A549 treated with GW870086 at 1 μM for 4 hours (cell line): ENCODE measurements at places on chromosomes 11 and 22. TPM values are rescaled to one million over a fixed set of nuclear protein-coding genes. Genes with fewer than 3 reads are reported as not detected.

SAA1 gene
- 0.97 to 2.6 TPM (median 1.6 TPM) in 5 replicates for total RNA-seq

PYGM gene
- 0.17 to 0.58 TPM (median 0.32 TPM) in 5 replicates for total RNA-seq

COPB1 gene
- 97.0 to 124 TPM (median 122 TPM) in 5 replicates for total RNA-seq

CLTCL1 gene
- 3.6 to 5.4 TPM (median 4.8 TPM) in 5 replicates for total RNA-seq

OR5P2 gene
- total RNA-seq: not detected in 5 replicates

ACCS gene
- 12.6 to 19.2 TPM (median 16.7 TPM) in 5 replicates for total RNA-seq

TMEM191B gene
- total RNA-seq: 0.71 to 1.0 TPM (median 0.96 TPM) in 3 of 5 replicates, not detected in the others

KRTAP5-7 gene
- total RNA-seq: not detected in 5 replicates

CACNA1I gene
- 0.03 to 0.08 TPM (median 0.06 TPM) in 5 replicates for total RNA-seq

PRMT3 gene
- total RNA-seq: 25.6 to 38.8 TPM (median 32.9 TPM) in 5 replicates

TPH1 gene
- 0.03 to 0.15 TPM (median 0.08 TPM) in 4 of 5 replicates, not detected in the other for total RNA-seq

PAMR1 gene
- not detected in 5 replicates for total RNA-seq

C11orf52 gene
- not detected in 5 replicates for total RNA-seq

LRRC32 gene
- 0.07 to 0.53 TPM (median 0.22 TPM) in 5 replicates for total RNA-seq

MB gene
- 6.3 to 8.6 TPM (median 7.7 TPM) in 5 replicates for total RNA-seq

OR2D3 gene
- total RNA-seq: not detected in 5 replicates

CHADL gene
- not detected in 5 replicates for total RNA-seq

MS4A6E gene
- total RNA-seq: not detected in 5 replicates

TYR gene
- total RNA-seq: not detected in 5 replicates

MS4A13 gene
- not detected in 5 replicates for total RNA-seq

GRM5 gene
- not detected in 5 replicates for total RNA-seq

AMOTL1 gene
- 5.5 to 9.8 TPM (median 8.4 TPM) in 5 replicates for total RNA-seq

CRYAB gene
- 10.4 to 25.3 TPM (median 14.6 TPM) in 5 replicates for total RNA-seq

LGALS1 gene
- total RNA-seq: 1,260 to 1,466 TPM (median 1,297 TPM) in 5 replicates

BLID gene
- total RNA-seq: 0.16 to 0.17 TPM in 2 of 5 replicates, not detected in the others

GGTLC2 gene
- not detected in 5 replicates for total RNA-seq

SRRD gene
- total RNA-seq: 20.6 to 23.3 TPM (median 22.9 TPM) in 5 replicates

ARHGAP32 gene
- total RNA-seq: 3.6 to 5.8 TPM (median 4.8 TPM) in 5 replicates

YWHAH gene
- total RNA-seq: 124 to 146 TPM (median 142 TPM) in 5 replicates

HSPB2 gene
- 0.13 to 0.29 TPM in 2 of 5 replicates, not detected in the others for total RNA-seq

KLHL35 gene
- total RNA-seq: 0.71 to 1.5 TPM (median 1.0 TPM) in 5 replicates

ALX4 gene
- total RNA-seq: 2.3 to 3.4 TPM (median 2.9 TPM) in 5 replicates

PTPRCAP gene
- total RNA-seq: 0.15 to 0.36 TPM (median 0.23 TPM) in 5 replicates

PICALM gene
- 62.3 to 87.7 TPM (median 81.9 TPM) in 5 replicates for total RNA-seq

MS4A3 gene
- not detected in 5 replicates for total RNA-seq

CSTPP1 gene
- total RNA-seq: 29.1 to 32.8 TPM (median 30.7 TPM) in 5 replicates

CECR2 gene
- 0.05 to 0.14 TPM (median 0.08 TPM) in 5 replicates for total RNA-seq

SVIP gene
- total RNA-seq: 5.6 to 15.5 TPM (median 12.4 TPM) in 5 replicates

DDI1 gene
- not detected in 5 replicates for total RNA-seq

FZD4 gene
- 0.67 to 1.5 TPM (median 1.3 TPM) in 5 replicates for total RNA-seq

APOL1 gene
- total RNA-seq: 11.4 to 17.7 TPM (median 15.9 TPM) in 5 replicates

SEPTIN3 gene
- total RNA-seq: 0.72 to 1.3 TPM (median 1.0 TPM) in 5 replicates

TSSK2 gene
- not detected in 5 replicates for total RNA-seq
